Activated CD4-positive, alpha-beta T cell treated with anti-CD3 and anti-CD28 coated beads for 24 hours (primary cell): ENCODE measurements at places on chromosomes 5 and 9.
A peak's percentile ranks its signal among the peaks of the same experiment; 100 is the strongest.

DNA sequence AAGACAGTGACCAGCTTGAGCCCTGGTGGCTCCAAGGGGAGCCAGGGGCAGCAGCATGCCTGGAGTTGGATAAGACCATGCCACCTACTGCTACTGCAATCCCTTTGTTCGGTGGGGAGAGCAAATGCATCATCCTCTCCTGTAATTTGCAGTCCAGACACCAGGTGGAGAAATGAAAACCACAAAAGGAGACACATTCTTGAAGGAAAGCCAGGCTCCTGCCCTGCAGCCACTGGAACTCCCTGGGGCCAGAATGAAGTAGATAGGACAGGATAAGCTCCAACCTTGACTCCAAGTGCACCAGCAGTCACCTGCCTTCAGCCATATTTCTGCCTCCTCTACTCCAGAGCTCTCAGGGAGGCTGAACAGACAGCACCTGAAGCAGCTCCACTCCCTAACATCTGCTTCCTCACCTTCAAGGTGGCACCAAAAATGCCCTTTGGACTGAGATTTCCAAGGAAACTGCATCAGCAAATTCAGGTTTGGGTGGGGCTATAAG is 65.1 kb upstream of the IQGAP2 start:
- DNase-seq = peak; percentile 28

- DNase-seq = no peak
These were observed 395 bp downstream of the TLN1 start for GRCh38 chr9:35731415-35732184.

- no peak for DNase-seq
These were observed 74.3 kb downstream of the TLE4 start for GRCh38 chr9:79646096-79646495.

DNA sequence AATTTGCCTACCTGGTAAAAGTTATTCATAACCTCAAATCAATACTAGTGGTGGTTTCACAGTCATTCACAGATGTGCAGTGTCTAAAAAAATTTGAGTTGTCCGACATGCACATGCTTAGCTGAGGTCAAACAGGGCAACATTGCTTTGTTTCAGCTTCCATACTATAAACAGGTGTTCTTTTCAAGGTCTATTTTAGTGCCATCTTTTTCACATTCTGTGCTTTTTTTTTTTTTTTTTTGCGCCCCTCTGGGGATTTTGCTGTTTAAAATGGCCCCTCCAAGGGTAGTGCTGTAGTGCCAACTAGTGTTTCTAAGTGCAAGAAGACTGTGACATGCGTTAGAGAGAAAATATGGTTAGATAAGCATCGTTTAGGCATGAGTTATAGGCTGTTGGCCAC is 14.5 kb downstream of the PHAX start:
- DNase-seq = no peak

GRCh38 chr5:138541511-138542179 is 1.4 kb downstream of the ETF1 start:
- DNase-seq = no peak

- DNase-seq = no peak
These were observed 148.7 kb upstream of the ERCC6L2 start for GRCh38 chr9:95726756-95727155.
